ENCODE measurements at places on chromosomes 1 and 21.

DNA sequence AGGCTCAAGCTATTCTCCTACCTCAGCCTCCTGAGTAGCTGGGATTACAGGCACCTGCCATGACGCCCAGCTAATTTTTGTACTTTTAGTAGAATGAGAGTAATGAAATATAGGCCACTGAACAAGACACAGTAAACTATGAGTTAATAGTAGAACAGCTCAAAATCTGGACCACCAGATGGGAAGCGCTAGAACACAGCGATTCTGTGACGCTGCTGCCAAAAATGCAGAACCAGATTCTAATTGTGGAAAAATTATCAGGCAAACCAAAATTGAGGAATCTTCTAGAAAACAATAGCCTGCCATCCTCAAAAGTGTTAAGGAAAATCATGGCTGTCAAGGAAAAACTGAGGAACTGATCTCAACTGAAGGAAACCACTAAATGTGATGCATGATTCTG is 111.4 kb upstream of the TIAM1 start:
- no peak for DNase-seq

- DNase-seq, result no peak
Measured at GRCh38 chr1:220188538-220188937, 83.7 kb downstream of the RAB3GAP2 start.

DNA sequence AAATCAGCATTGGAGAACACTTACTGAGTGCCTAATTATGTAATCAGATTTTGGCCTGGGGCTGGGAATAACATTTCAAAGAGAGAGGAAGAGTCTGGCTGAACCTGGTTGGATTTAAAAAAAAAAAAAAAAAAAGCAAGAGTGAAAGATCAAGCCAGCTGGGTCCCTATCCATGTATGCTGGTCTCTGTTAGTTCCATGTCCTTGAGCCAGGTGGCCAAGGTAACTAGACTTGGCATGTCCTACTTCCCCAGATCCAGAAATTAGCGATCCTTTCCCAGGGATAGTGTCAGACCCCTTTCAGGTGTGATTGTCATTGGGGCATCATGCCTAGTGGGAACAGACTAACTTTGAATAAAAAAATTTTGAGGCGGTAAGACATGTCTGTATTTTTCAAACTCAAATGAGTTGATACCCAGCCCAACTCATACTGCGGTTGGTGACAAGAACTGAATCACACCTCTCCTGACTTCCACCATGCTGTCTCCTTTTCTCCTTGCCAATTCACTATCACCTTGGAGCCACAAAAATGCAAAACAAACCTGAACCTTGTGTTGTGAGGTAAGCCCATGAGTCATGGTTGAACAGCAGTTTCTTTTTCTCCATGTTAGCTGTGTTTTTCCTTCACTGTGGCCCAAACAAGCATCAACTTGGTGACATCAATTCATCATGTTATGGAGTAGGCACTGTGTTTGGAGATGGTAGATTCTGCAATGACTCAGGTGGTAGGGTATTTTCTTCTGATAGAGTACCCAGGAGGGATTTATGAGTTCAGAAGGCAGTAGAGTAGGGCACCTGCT is 24.5 kb upstream of the PPP2R5A start:
- no peak for DNase-seq

DNA sequence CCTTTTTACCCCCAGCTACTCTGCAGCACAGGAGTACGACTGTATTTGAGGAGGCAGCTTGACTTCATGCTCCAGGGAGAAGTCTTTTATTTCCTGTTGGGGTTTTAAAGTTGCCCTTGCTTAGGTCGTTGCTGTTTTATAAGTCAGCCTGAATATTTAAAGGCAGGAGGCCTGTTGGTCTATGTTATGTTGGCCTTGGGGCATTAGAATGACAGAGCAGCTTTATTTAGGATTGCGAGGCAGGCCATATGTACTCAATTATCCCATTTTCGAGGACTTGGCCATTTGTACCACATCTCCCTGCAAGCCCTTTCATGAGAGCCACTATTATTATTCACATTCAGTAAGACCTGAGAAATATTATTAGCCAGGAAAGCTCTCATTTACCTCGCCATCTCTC is 47.0 kb downstream of the KIF26B start:
- no peak for DNase-seq

GRCh38 chr1:206770531-206771337 is at the start of gene IL19:
IL19 (plus strand) TSS chr1:206770773; CDS start chr1:206836663, 65,890 bp downstream.
- DNase-seq, result no peak

DNA sequence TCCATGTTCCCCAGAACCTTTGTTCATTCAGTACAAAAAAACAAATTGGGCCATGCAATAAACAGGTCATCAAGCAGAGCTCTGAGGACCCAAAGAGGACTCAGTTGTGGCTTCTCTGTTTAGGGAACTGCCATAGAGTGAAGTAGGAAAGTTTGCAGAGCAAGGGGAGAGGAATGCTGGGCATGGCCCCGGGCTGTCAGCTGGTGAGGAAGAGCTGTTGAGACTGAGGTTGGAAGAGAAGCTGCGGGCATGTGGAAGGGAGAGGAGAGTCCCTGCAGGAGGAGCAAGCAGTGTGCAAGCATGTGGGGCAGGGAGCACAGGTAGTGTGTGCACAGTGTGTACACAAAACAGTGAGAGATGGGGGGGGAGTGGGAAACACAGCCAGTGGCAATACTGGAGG is 71.8 kb downstream of the NTPCR start:
- no peak for DNase-seq
